ENCODE measurements at places on chromosomes 12 and 14.
A peak's percentile ranks its signal among the peaks of the same experiment; 100 is the strongest.

DNA sequence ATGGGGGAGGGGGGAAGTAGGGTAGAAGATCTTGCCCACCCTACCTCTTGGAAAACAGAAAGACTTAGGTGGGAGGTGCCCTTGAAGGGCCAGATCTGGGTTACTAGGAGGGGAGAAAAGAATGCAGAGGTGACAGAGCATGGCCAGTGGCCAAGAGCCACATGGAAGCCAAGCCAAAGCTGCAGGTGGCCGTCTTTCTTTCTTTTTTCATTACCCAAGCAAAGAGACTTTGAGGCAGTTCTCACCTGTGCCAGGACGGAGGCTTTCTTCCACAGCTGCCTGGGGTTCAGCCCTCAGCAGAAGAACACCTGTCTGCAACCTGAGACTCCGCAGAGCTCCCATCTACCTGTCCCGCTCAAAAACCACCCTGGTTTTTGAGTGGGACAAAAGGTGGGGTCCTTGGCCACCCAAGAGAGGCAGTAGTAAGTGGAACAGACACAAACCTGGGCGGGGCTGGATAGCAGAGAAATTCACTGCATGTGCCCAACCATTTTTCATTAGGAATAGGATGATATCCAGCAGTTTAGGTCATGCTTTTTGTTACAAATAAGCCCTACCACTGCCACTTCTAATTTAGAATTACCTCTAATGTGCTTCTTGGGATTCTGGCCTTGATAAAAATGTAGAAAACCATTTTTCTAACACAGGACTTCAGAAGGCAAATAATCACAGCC lies 116.5 kb downstream of the DYRK2 start:
- no peak for DNase-seq

GRCh38 chr14:52683985-52684520 lies 11.3 kb downstream of the ERO1A start:
- DNase-seq, result no peak

DNA sequence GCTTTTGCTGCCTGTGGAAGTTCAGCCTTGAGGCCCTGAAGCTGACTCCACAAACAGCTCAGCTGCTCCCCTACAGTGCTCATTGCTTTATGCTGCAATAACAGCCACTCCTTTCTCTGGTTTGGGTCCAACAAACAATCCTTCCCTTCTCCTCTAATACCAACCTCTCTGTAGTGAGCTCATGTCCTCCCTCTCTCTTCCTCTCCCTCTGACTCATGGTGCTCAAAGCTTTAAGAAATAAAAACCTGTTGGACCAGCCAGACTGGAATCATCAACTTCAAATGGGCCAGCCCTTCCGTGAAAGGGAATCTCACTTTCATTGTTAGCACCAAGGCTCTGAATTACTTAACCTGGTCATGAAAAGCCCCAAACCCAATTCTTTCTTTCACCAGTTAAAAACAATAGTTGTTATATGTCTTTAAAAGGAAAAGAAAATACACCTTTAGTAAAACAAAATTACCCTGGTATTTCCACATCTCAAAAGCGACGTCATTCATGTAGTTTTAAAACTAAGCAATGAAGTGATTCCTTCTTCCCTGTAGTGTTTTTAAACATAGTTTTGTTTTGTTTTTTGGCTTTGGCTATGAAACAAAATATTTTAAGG lies 126.4 kb downstream of the DUSP6 start:
- peak; percentile 57 for DNase-seq

DNA sequence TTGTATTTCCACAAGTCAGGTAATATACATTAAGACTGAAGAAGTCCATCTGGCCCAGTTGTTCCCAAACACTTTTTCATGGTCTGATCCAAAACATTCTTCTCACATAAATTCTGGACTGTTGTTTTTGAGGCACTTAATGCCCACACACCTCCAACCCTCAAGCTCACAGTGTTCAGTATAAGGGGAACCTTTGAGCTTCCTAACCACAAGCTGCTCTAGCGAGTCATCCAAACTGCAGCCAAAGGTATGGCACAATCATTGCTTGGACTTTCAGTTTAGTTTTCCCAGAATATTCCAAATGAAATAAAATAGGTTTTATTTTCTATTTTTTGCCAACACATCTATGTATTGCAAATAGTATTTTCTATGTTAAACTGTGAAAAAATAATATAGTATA lies 103.0 kb downstream of the PUS7L start:
- no peak for DNase-seq

GRCh38 chr12:108231109-108231905 lies 102.2 kb downstream of the WSCD2 start:
- no peak for DNase-seq

GRCh38 chr12:130589540-130590317 lies 126.4 kb downstream of the RIMBP2 start:
- DNase-seq, result no peak

- DNase-seq, result peak; percentile 6
Observed at GRCh38 chr12:66403746-66404145, 101.5 kb downstream of the HELB start.

- DNase-seq, result no peak
Observed at GRCh38 chr14:92759679-92760523, 11.5 kb upstream of the LGMN start.

DNA sequence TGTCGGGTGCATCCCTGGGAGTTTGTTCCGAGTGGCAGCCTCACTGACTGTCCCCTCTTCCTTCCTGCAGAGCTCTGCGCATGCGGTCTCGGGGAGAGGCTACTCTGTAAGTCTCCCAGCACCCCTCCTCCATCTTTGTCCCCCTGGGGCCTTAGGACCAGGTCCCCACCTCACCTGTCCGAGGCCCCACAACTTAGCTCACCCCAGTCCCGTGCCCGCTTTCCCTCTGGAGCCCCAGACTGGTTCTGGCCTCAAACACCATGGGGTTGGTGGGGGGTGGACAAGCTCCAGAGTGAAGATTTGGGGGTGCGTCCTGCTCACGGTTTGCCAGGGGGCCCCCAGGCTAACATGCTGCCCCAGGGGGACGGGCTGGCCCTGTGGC lies 37.9 kb downstream of the FBRSL1 start:
- DNase-seq, result no peak

DNA sequence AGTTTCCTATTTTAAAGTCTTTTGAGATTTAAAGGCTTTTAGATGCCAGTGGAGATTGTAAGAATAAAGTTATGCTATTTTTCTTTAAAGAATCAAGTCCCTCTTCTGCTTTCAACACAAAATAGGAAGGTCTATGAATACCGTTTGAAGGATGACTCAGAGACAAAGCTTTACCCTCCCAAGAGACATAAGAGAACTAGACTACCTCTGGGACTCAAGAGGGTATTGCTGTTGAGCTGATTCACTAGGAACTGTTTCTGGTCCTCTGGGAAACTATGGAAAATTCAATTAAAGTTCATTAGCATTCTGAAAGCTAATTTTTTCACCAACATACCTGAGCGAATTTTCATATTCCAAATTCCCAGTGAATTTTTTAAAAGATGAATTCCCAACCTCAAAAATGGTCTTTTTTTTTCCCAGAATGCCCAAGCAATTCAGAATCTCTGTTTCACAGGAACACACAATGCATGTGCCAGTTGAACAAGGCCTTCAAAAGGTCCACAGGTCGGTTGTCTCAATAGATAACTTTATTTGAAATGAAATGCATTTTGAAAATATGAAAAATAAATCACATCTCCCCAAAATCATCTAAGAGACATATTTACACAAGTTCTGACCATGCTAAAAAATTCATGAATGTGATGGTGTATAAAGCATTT lies 6.5 kb downstream of the PHLDA1 start:
- no peak for DNase-seq

DNA sequence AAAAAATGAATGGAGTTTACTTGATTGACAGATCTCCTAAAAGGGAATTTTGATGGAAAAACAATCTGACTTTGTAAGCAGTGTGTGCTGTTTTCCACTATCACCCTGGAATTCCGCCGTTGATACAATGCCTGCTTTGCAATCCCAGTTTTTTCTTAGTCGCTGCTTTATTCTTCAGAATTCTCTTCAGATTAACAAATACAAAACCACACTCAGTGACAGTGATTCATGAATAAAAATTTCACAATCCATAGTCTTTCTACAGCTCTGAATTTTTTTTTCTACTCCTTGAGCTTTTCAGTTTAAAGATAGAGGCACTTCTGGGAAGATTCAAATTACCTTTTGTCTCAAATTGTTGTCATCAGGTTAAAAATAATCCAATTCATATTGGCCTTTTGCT lies 44.6 kb upstream of the KITLG start:
- no peak for DNase-seq

DNA sequence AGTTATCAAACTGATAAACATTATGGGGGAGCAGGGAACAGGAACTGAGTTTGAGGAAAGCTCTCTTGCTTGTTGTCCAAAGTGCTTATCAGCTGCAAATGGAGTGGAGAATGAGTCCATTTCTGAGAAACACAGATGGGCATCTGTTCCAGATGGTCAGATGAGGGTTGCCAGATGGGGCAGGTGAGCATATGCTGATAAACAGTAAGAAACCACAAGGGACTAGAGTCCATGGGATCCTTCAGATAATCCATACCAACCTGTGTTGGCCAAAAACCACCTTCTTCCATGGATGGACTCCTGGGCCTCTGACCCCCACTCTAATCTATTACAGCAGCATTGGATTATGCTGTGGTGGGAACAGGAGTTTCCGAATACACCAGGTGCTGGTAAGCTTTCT lies 38.3 kb downstream of the GNS start:
- DNase-seq, result no peak

GRCh38 chr12:6364044-6364374 lies 11.4 kb downstream of the SCNN1A start:
- no peak for DNase-seq

- DNase-seq, result no peak
Observed at GRCh38 chr12:49055092-49055491, 5.5 kb downstream of the KMT2D start.

DNA sequence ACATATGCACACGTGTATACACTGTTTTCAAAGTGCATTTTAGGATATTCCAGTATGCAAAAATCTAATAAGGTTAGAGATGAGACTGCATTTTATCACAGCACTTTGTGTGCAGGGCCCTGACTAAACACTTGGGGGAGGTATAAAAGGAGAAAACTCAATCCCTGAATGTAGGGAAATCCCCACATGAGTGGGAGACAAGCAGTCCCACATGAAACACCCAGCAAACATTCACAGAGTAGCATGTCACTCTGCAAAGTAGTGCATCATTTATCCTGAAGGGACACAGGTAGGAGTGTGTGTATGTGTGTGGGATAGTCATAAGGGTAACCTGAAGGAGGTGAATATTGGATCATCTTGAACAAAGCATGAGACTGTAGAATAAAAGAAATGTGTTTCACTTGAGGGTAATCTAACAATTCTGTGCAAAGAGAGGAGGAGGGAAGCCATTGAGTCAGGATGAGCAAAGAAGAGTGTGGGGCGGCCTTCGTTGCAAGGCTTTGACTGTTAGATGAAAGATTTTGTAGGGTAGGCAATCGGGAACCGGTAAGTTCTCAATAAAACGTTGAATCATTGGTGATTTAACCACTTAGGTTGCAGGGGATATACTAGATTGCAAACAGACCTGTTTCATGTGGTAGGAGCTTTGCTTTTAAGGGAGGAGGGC lies 2.9 kb downstream of the PRPF40B start:
- no peak for DNase-seq

DNA sequence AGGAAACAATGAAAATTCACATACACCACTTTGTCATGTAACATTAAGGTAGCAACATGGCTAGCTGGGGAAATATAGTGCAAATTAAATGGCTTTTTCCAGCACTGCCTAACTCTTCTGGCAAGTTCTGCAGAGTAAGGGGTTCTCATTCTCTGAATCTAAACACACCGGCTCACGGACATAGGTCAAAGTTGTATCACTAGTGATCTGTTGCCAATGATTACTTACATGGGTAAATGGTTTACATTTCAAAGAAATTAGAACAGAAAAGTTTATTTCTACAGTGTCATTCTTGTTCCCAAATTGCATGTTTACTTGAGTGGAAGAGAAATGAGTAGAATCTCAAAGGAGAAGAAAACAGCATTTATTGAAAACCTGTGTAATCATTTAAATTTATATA lies 381.9 kb downstream of the PRKD1 start:
- DNase-seq, result no peak

DNA sequence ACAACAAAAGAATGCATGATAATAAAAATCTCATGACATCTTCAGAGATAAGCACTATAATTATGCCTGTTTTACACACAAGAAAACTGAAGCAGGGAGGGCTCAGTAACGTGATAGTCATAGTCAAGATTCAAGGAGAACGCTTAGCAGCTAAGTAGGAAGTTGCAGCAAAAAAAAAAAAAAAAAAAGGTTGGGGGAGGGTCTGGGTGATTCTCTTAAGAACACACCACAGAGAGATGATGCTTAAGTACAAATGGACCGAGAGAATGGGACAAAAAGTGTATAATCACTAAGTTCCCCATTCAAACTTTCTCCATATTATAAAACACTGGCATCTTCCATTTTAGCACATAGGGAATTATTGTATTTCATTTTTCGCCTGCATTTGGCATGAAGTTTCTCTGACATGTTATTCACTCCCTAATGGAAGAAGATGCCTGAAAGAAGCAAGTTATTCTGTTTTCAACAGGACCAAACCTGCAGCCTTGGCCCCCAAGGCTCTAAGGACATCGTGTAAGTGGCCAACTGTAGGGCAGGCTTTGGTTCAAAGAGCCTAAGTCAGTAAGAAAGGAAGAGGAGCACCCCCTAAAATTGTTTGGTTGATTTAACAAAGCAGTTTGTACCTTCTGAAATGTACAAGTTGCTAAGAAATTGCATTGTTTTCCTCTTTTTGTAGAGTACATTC lies 142.9 kb upstream of the TMPO start:
- DNase-seq, result no peak

DNA sequence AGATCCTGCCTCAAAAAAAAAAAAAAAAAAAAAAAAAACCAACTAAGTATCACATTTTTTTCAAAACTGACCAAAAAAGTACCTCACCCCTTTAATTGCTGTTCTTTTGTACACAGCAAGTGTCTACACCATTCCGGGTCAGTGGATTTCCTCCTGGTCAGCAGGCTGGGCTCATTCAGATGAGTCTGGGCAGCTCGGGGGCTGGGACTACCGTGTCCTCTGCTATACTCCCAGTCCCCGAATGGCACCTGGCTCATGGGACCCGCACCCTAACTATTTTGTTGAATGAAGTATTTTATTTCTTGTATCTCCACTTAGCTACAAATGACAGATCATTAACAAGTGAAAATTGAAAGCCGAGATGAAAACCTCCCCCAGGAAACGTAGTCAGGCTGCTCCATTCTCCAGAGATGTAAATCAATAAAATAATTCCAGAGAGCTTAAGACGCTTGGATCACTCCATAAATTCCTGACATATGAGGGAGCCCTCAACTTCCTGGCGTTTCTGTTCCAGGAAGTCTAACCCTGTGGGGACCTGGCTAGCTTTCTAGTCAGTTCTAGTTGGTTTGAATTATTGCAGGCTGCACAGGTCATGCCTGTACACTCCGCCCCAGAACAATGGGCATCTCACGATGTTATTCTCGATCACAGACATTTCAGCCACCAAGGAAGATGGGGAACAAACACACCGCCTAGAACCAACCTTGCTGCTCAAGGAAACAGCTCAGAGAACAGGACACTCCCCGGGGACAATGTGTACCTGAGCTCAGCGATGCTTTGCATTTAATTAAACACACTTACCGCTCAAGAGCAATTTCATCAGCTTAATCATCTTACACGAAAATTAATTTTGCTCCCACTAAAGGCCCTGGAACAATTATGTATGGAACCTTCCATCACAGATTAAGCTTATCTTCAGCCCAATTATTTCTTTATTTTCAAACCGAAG lies 76.3 kb downstream of the RIMBP2 start:
- DNase-seq, result peak; percentile 53

GRCh38 chr12:32148372-32148771 lies 41.7 kb downstream of the BICD1 start:
- DNase-seq, result no peak

- peak; percentile 68 for DNase-seq
Observed at GRCh38 chr12:570435-570920, 92.8 kb downstream of the NINJ2 start.
